ENCODE measurements at places on chromosomes 7 and 10. TPM values are rescaled to one million over a fixed set of nuclear protein-coding genes. Genes with fewer than 3 reads are reported as not detected.

GRCh38 chr10:103839872-103840739 lies 15.3 kb downstream of the SH3PXD2A start:
- DNase-seq: no peak

The TBX20 gene
- total RNA-seq: 0.16 TPM

GRCh38 chr7:94701555-94701973 lies 45.6 kb upstream of the SGCE start:
- no peak for DNase-seq

The NEURL1 gene
- 0.13 TPM for total RNA-seq

DNA sequence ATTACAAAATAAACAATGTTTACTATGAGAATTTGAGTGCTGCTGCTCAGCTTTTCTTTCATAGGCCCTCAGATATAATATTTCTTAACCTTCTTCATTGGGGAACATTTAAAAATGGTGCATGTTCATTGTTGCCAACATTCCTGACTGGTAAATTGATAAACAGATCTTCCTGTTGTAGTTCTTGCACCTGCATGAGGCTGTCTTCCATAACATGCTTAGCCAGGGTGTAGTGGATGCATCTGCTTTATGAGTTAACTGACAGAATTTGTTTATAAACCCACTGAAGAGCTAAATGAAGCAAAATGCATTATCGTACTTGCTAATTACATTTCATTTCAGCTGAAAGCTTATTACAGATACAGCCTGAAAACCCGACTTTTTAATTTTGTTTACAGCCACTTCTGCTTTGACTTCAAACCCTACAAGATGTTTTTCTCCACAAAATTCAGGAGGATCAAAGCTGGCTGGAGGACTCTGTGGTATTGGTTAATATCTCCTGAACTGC lies 177.2 kb downstream of the SEM1 start:
- DNase-seq: no peak

- DNase-seq: no peak
Measured at GRCh38 chr7:6346581-6346980, 74.2 kb upstream of the CYTH3 start.

GRCh38 chr7:99407872-99408378 lies 472 bp downstream of the PDAP1 start:
- peak; percentile 93 for DNase-seq

The MUC3A gene
- 1.3 TPM for total RNA-seq

The FAM204A gene
- total RNA-seq: 72.8 TPM

DNA sequence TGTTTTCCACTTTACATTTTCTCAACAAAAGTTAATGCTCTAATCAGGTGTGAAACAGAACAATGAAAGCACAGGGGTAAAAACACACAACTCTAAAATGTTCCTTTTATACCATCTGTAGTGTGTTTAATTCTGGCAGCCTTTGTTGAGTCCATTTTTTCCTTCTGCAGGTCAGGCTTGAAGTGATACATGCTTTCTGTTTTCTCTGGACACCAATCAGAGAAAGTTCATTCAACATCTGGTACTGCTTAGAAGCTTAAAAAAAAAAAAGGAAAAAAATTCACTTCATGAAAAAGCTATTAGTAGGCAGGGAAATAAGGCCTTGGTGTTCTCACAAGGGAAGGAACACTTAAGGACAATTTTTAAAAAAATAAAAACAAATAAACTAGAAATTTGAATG lies 231.3 kb upstream of the RHOBTB1 start:
- no peak for DNase-seq

- DNase-seq: no peak
Measured at GRCh38 chr7:88386665-88387156, 80.0 kb upstream of the STEAP4 start.
